ENCODE measurements at places on chromosomes 7 and 10. TPM values are rescaled to one million over a fixed set of nuclear protein-coding genes. Genes with fewer than 3 reads are reported as not detected.

Gene PPP1R9A
- total RNA-seq = not detected

- DNase-seq = no peak
Observed at GRCh38 chr10:14671386-14671831, 103.3 kb downstream of the FAM107B start.

Gene BMPER
- 1.3 TPM for total RNA-seq

- no peak for DNase-seq
Observed at GRCh38 chr10:10327934-10328333, 689.7 kb upstream of the CELF2 start.

GRCh38 chr7:82234457-82235049 is 209.0 kb downstream of the CACNA2D1 start:
- DNase-seq = peak; percentile 42

DNA sequence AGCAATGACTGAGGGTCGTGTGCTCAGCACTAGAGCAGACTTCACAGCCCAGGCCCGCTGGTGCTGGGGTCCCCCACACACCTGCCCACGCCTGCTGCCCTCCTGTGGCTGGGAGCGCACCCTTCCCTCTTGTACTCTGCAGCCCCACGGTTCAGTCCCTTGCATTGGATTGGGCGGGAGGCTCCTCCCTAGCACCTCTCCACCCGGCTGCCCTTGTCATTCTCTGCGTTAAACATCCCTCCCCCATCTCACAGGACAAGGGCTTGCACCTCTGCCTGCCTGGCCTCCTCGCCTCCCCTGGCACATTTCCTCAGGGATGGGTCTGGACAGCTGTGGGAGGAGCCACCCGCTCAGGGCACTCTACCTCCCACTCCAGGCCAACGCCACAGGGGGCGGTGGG is 68.6 kb downstream of the ALOX5 start:
- no peak for DNase-seq

GRCh38 chr10:16799621-16800020 is 17.6 kb downstream of the RSU1 start:
- no peak for DNase-seq

DNA sequence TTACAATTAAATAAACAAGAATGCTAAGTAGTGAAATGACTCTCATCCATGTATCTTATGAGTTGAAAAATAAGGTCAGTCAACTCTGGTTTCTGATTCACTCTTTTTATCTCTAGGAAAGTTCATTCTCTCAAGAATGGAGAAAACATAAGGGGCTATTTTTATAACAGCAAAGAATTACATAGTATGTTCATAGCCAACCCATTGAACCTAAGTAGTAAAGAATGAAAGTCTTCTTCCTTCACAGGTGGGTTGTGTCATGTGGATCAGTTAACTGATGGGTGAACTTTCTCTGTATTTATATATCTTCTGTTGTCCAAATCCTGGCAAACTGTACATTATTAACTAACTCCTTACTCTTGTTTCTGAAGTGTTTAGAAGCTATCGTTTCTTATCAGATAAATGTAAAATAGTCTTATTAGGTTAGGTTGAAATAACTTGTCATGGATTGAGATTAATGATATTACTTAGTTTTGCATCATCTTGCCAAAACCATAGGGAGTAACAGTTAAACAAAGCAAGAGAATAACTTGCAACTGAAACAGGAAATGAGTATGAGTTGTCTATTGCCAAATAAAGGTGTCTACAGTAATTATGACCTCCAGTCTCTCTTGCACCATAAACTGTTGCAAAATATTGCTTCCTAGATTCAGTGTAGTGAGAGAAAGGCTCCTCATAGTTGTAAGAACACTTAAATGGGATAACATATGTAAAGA is 86.8 kb downstream of the ANKRD7 start:
- no peak for DNase-seq

Gene LRRC61
- not detected for total RNA-seq

Gene TIMM23
- total RNA-seq = 170 TPM
